Type B pancreatic cell (in vitro differentiated cells): ENCODE measurements at places on chromosomes 3 and 15. TPM values are rescaled to one million over a fixed set of nuclear protein-coding genes. Genes with fewer than 3 reads are reported as not detected.
A peak's percentile ranks its signal among the peaks of the same experiment; 100 is the strongest.

DNA sequence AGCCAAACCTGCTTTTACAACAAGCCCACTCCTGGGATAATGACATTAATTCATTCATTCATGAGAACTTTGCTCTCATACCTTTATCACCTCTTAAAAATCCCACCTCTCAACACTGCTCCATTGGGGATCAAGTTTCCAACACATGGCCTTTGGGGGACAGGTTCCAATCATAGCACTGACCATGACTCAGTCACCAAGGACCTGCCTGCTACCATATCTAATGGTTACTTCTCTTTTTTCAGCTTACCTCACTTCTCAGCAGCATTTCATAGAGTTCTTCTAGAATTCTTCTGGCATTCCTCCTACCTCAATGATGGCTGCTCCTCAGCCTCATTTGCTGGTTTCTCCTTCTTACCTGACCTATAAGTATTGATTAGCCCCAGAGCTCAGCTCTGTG is 36.9 kb upstream of the RYK start:
- no peak overlapping the region for H3K27ac ChIP-seq
- H3K4me3 ChIP-seq, result no peak overlapping the region
- DNase-seq, result no peak
- no peaks in the 10 kb centered on the region for H3K27me3 ChIP-seq
- no peaks in the 10 kb centered on the region for H3K36me3 ChIP-seq
- no peaks in the 10 kb centered on the region for H3K4me1 ChIP-seq

DNA sequence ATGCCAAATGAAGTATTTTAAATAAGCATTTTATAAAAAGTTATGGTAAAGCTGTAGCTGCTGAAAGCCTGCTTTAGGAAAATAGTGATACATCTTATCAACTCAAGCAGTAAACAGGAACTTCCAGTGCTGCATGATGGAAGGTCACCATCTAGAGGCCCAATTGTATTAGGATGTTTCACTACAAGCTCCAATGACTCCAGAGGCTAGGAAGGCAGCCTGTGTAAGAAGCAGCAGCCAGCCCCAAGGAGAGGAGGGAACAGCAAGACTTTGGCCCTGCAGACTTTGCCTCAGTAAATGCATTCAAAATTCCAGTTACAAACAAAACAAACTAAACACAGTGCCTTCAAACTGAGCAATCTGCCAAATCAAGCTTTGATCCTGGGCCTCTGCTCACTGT is 32.1 kb downstream of the ILDR1 start:
- no peaks in the 10 kb centered on the region for H3K36me3 ChIP-seq
- no peaks in the 10 kb centered on the region for H3K4me1 ChIP-seq
- no peak overlapping the region for H3K27ac ChIP-seq
- H3K4me3 ChIP-seq, result no peak overlapping the region
- no peak for DNase-seq
- H3K27me3 ChIP-seq, result no peaks in the 10 kb centered on the region

- H3K4me1 ChIP-seq, result peaks cover 10% of the 10 kb centered on the region
- DNase-seq, result no peak
- H3K27me3 ChIP-seq, result peaks cover 3% of the 10 kb centered on the region
Observed at GRCh38 chr3:167972502-167972901, 123.2 kb downstream of the GOLIM4 start.

GRCh38 chr3:25420147-25420546 is 7.9 kb upstream of the RARB start:
- H3K4me3 ChIP-seq, result no peak overlapping the region
- no peak overlapping the region for H3K27ac ChIP-seq
- H3K27me3 ChIP-seq, result peaks cover 3% of the 10 kb centered on the region
- peaks cover 25% of the 10 kb centered on the region for H3K4me1 ChIP-seq
- no peak for DNase-seq

- H3K27ac ChIP-seq, result no peak overlapping the region
- no peaks in the 10 kb centered on the region for H3K36me3 ChIP-seq
- H3K4me3 ChIP-seq, result peak overlapping the region; percentile 88
- H3K27me3 ChIP-seq, result peaks cover 55% of the 10 kb centered on the region
- DNase-seq, result no peak
Observed at GRCh38 chr3:40387895-40388254, 891 bp downstream of the ENTPD3 start.

GRCh38 chr3:111812701-111813100 is 46.4 kb upstream of the PHLDB2 start:
- H3K27ac ChIP-seq, result no peak overlapping the region
- H3K27me3 ChIP-seq, result no peaks in the 10 kb centered on the region
- H3K36me3 ChIP-seq, result peaks cover 6% of the 10 kb centered on the region

- no peak overlapping the region for H3K4me3 ChIP-seq
- no peak overlapping the region for H3K27ac ChIP-seq
- peaks cover 7% of the 10 kb centered on the region for H3K36me3 ChIP-seq
- no peak for DNase-seq
- no peaks in the 10 kb centered on the region for H3K27me3 ChIP-seq
Observed at GRCh38 chr15:70647396-70647795, 116.0 kb downstream of the UACA start.

DNA sequence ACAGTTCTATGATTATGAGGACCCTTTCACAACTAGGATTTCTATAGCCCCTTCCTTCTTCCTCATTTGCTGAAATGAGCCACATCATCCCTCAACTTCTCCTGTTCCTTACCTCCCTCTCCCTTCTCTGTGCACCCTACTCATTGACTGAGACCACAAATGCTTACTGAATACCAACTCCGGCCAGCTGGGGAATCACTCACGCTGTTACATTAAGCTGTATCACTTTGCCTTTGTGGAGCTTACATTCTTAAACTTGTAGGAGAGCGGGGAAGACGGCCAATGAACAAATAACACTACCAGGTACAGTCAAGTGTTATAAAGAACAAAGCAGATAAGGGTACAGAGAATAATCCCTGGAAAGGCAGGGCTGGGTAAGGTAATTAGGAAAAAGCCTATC is 5.7 kb downstream of the SUCLG2 start:
- H3K4me3 ChIP-seq, result no peak overlapping the region
- peaks cover 11% of the 10 kb centered on the region for H3K36me3 ChIP-seq
- no peak overlapping the region for H3K27ac ChIP-seq
- no peak for DNase-seq
- H3K4me1 ChIP-seq, result peaks cover 37% of the 10 kb centered on the region

GRCh38 chr3:123287051-123287961 is 85.6 kb downstream of the SEC22A start:
- no peak overlapping the region for H3K27ac ChIP-seq
- no peak overlapping the region for H3K4me3 ChIP-seq
- DNase-seq, result no peak
- no peaks in the 10 kb centered on the region for H3K36me3 ChIP-seq
- no peaks in the 10 kb centered on the region for H3K27me3 ChIP-seq

GRCh38 chr3:62128051-62128450 is 245.3 kb downstream of the FEZF2 start:
- H3K4me1 ChIP-seq, result peaks cover 44% of the 10 kb centered on the region
- H3K4me3 ChIP-seq, result no peak overlapping the region
- DNase-seq, result no peak
- H3K27ac ChIP-seq, result no peak overlapping the region
- peaks cover 5% of the 10 kb centered on the region for H3K36me3 ChIP-seq
- no peaks in the 10 kb centered on the region for H3K27me3 ChIP-seq

DNA sequence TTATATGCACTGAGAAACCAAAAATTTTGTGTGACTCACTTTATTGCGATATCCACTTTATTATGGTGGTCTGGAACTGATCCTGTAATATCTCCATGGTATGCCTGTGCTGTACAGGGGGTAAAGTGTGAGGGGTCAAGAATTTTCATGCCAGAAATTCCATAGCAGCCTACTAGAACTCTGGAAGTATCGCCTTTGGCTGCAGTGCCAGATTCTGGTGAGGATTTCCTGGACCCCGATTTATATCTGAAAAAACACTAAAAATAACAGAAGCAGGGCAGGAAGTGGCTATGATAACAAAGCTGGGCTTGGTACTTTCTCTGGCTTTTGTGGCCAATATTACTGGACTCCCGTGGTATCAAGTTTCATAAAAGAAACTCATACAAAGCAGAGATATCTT is 36.4 kb downstream of the CCDC80 start:
- H3K36me3 ChIP-seq, result peaks cover 5% of the 10 kb centered on the region
- peaks cover 12% of the 10 kb centered on the region for H3K4me1 ChIP-seq
- no peaks in the 10 kb centered on the region for H3K27me3 ChIP-seq
- peak overlapping the region; percentile 24 for H3K4me3 ChIP-seq
- no peak for DNase-seq
- H3K27ac ChIP-seq, result peak overlapping the region; percentile 29

- no peak overlapping the region for H3K4me3 ChIP-seq
- no peak overlapping the region for H3K27ac ChIP-seq
- H3K4me1 ChIP-seq, result no peaks in the 10 kb centered on the region
Observed at GRCh38 chr15:44216958-44217357, 21.9 kb upstream of the FRMD5 start.

GRCh38 chr3:141530415-141530768 is 43.6 kb downstream of the RASA2 start:
- H3K4me1 ChIP-seq, result peaks cover 12% of the 10 kb centered on the region
- H3K27me3 ChIP-seq, result no peaks in the 10 kb centered on the region
- H3K27ac ChIP-seq, result peak overlapping the region; percentile 52
- DNase-seq, result no peak
- no peak overlapping the region for H3K4me3 ChIP-seq

DNA sequence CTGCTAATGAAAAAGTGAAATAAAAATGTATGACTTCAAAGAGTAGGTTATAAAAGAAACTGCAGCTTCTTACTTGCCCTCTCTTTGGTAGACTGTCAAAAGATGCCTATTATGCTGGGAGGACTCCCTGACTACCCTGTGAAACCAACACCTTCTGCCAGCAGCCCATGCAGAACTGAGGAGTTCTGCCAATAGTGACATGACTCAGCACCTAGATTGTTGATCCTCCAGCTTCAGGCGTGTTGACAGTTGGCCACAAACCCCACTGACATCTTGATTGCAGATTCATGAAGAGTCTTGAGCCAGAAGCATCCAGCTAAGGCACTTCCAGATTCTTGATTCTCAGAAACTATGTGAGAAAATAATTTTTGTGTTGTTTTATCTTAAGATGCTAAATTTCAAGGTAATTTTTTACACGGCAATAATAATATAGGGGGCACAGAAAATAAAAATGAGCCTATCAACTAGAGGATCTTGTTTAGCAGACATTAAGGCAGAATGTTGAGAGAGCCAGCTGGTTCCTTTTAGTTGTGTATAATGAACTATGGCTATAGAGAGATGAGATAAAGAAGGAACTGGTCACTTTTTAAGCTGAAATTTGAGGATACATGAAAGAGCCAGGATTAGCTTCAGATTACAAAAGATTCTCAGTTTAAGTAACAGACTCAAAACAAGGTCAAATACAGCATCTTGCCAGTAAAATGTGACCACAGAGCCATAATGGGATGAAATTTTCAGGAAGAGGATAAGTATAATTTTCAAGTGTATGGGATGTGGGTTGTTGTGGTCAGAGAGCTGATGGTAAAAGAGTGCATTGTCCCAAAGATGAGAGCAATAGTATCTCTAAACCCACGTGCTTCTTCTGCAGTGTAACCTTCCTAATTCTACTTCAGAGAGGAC is 588.7 kb upstream of the CBLB start:
- no peaks in the 10 kb centered on the region for H3K36me3 ChIP-seq
- H3K4me3 ChIP-seq, result no peak overlapping the region
- no peak overlapping the region for H3K27ac ChIP-seq
- no peak for DNase-seq
- no peaks in the 10 kb centered on the region for H3K27me3 ChIP-seq

DNA sequence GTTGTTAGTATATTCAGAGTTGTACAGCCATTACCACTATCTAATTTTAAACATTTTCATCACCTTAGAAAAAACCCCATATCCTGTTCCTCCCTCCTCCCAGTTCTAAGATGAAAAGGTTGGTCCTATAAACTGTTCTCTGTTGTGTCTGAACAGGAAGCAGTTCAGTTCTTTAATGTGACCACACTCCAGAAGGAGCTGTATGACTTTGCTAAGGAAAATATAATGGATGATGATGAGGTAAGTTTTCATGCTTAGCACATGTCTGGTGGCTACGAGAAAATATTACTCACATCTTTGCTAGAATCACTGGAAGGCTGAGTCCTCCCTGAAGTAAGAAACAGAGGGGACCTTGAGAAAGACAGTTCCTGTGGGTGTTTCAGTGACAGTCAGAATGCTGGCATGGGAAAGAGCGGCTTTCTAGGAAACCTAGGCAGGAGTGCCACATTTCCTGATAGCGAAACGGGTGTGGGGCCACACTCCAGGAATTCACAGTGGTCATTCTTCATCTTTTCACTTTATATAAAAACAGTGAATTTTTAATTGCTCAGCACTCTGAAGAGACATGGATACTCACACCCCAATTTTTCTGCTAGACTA is 20.3 kb downstream of the CRTAP start:
- H3K4me3 ChIP-seq, result no peak overlapping the region
- no peak for DNase-seq
- H3K27me3 ChIP-seq, result no peaks in the 10 kb centered on the region
- H3K27ac ChIP-seq, result no peak overlapping the region

DNA sequence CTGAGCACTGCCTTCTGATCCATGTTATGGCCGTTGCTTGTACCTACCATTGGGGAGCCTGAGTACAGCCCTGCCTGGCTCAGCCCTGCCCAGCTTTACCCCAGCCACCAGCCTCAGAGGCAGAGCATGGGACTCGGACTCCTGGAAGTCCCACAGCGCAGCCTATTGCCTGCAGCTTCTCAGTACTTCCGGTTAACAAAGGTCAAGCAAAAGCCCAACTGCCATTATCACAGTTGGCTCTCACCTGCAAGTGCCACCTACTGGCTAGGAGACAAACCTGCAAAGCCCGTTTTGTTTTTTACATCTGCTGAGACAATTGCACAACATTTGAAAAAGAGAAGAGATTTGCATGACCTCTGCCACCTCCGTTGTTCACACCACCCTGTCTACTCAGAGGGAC is 1081.7 kb downstream of the NAALADL2 start:
- peaks cover 4% of the 10 kb centered on the region for H3K36me3 ChIP-seq
- no peak for DNase-seq
- H3K4me1 ChIP-seq, result no peaks in the 10 kb centered on the region
- no peak overlapping the region for H3K4me3 ChIP-seq
- no peak overlapping the region for H3K27ac ChIP-seq
- H3K27me3 ChIP-seq, result no peaks in the 10 kb centered on the region

GRCh38 chr15:58555162-58556027 is 123.6 kb downstream of the LIPC start:
- no peaks in the 10 kb centered on the region for H3K36me3 ChIP-seq
- no peaks in the 10 kb centered on the region for H3K27me3 ChIP-seq
- H3K4me1 ChIP-seq, result peaks cover 36% of the 10 kb centered on the region
- H3K4me3 ChIP-seq, result peak overlapping the region; percentile 26
- no peak for DNase-seq
- H3K27ac ChIP-seq, result peak overlapping the region; percentile 50

- H3K4me1 ChIP-seq, result no peaks in the 10 kb centered on the region
- peaks cover 5% of the 10 kb centered on the region for H3K36me3 ChIP-seq
- no peaks in the 10 kb centered on the region for H3K27me3 ChIP-seq
- DNase-seq, result no peak
Observed at GRCh38 chr15:55257938-55258337, 31.7 kb downstream of the RAB27A start.

TNFSF10 gene
- 48.1 and 77.3 TPM in 2 replicates for total RNA-seq

LRRIQ4 gene
- total RNA-seq, result not detected in 2 replicates

CIB1 gene
- 31.6 and 36.8 TPM in 2 replicates for total RNA-seq

LINGO1 gene
- 19.6 and 25.2 TPM in 2 replicates for total RNA-seq

DNAH12 gene
- 0.29 and 0.87 TPM in 2 replicates for total RNA-seq

LYSMD4 gene
- 11.8 and 16.9 TPM in 2 replicates for total RNA-seq

CAV3 gene
- total RNA-seq, result not detected in 2 replicates

TGM4 gene
- total RNA-seq, result not detected in 2 replicates

PLA2G4D gene
- not detected in 2 replicates for total RNA-seq

TIPARP gene
- 37.5 and 48.1 TPM in 2 replicates for total RNA-seq
